CD4-positive, alpha-beta T cell treated with Interleukin-4 for 1 hour (primary cell): ENCODE measurements at places on chromosomes 7 and 10.
A peak's percentile ranks its signal among the peaks of the same experiment; 100 is the strongest.

DNA sequence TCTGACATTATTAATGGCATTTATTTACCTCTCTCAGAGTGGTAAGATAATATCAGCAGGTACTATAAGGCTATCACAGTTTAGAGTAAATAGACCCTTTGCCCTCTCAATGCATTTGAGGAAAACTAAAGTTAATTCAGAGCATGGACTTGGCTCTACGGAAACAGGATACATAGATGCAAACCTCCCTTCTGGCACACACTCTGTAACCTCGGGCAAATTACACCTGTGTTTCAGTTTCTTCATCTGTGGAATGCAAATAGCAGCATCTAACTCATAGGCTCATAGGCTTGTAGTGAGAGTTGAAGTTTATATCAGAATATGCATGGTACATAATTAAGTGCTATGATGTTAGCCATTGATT, 5.6 kb downstream of the RAPGEF5 start:
- DNase-seq = no peak

GRCh38 chr7:44977304-44977958, 1.4 kb downstream of the MYO1G start:
- DNase-seq = peak; percentile 87

DNA sequence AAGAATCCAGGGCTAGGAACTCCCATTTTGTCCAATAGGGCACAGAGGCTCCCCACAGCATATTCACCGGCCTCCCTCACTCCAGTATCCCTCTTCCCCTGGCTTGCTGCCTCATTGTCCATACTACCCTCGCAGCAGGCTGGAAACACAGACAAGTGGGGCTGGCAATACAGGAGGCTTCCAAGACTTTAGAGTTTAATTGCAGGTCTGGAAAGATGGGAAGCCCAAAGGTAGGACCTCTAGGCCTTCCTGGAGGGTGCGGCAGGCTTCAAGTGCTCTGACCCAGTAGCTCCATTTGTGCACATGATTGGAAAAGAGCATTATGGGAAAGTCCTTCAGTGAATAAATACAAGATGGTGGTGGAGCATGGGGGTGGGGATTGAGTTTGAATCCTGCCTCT, 166.7 kb downstream of the EVX1 start:
- no peak for DNase-seq

- DNase-seq = no peak
Observed at GRCh38 chr7:81638198-81638597, 131.6 kb downstream of the HGF start.

- DNase-seq = peak; percentile 4
Observed at GRCh38 chr10:92268748-92269147, 22.1 kb downstream of the CPEB3 start.

GRCh38 chr7:50409856-50410745, 40.0 kb downstream of the FIGNL1 start:
- peak; percentile 55 for DNase-seq

GRCh38 chr7:41029072-41029499, 673.8 kb downstream of the INHBA start:
- DNase-seq = no peak

DNA sequence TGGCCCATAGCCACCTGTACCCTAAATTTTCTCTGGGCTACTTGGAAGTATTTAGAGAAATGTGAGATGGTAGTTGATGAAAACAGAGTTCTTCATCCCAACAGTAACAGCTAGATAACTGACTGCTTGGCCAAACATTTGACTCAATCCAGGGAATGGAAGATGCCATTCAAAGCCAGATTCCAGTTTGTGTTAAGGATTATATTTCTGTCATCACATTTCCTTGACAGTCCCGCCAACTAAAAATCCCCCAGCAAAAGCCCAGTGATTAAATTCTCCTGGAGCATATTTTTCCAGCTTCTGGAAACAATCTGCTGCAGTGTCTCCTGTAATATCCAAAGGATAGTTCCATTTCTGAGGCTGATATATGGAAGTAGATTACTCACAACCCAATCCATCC, 45.4 kb upstream of the PTN start:
- no peak for DNase-seq

GRCh38 chr10:58322835-58323209, 12.0 kb upstream of the UBE2D1 start:
- no peak for DNase-seq

- DNase-seq = no peak
Observed at GRCh38 chr10:30494558-30494957, 60.6 kb downstream of the MAP3K8 start.

DNA sequence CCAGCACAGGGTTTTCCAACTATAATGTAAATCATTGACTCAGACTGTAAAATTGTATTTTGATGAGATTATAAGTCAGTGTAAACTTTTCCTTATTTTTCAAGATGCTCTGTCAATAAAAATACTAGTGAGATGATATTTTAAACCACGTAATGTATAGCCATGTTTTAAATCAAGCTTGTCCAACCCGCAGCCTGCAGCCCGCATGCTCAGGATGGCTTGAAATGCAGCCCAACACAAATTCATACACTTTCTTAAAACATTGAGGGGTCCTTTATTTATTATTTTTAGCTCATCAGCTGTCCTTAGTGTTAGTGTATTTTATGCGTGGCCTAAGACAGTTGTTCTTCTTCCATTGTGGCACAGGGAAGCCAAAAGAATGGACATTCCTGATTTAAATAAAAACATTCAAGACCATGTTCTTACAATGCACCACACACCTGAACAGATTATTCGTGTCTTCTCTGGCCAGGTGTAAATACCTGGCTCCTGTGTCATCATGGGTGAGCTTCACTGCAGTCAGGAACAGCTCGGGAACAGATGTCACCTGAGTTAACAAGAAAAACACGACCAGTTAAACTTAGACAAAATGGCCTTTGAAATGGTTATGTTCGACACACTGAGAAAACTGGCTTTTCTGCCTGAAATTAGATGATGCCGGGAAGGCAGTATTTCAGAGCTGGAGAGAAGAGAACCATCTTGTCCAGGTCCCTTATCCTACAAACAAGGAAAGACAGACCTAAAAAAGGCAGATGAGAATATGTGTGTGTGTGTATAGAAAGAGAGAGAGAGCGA, 5.9 kb downstream of the PITRM1 start:
- DNase-seq = no peak

DNA sequence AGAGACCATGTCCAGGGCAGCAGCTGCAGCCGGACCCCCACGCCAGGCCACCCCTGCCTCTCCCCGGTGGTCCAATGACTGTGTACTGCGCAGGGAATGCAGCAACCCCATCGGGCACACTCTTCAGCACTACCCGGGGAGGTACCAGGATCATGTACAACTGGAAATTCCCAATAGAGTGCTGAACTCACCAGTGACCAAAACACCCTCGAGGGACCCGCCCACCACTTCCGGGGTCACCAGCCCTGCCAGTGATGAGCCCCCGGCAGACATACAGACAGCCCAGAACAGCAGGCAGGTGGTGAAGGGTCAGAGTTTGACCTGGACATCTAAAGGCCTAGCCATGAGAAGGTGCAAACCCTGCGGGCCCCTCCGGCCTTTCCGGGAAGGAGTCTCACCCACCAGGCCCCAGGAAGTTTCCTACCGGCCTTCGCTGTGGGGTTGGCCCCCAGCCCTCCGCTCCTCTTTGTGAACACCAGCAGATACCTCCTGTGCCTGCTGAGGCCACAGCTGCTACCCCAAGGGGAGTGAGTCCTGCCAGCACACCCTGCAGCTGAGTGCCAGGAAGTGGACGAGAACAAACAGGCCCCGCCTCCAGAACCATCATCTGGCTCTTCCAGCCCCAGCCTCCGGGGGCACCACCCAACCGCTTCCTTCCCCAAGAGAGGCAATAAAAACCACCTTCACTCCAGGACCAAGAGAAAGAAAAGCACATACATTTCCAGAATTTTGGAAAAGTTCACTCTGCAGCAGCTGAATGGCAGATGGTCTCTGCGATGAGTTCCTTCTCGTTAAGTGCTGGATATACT, 5.0 kb upstream of the ANKRD61 start:
- DNase-seq = peak; percentile 75

DNA sequence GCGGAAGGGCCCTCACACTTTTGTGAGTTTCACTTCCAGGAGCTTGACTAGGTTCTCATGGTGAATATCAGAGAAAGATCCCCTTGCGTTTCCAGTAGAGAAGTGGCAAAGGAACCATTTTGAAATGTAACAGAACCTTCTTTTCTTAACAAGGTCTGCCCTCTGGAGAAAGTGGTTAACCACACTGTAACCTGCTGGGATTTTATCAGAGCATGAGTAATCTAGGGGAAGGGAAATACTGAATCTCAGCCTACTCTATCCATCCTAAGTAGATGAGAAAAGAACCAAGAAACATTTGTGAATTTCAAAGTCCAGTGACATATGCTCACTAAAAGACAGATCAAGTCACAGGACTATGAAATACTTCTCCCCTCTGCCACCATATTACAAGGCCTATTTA, 235.5 kb downstream of the ZEB1 start:
- DNase-seq = no peak

DNA sequence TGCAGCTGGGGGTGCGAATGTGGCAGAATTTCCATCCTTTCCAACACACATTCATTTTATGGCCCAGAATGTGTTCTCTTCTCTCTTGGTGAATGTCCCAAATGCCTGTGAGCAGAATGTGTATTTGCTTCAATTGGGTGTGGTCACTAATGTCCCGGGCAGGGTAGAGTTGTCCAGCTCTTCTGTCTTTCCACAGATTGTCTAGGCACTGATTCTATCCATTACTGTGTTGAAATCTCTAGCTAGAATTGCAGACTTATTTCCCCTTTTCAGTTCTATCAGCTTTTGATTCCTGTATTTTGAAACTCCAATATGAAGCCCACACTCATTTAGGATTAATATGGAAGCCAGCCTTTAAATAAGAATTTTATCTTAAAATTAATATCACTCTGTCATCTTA, 14.0 kb upstream of the AKR1E2 start:
- DNase-seq = no peak

DNA sequence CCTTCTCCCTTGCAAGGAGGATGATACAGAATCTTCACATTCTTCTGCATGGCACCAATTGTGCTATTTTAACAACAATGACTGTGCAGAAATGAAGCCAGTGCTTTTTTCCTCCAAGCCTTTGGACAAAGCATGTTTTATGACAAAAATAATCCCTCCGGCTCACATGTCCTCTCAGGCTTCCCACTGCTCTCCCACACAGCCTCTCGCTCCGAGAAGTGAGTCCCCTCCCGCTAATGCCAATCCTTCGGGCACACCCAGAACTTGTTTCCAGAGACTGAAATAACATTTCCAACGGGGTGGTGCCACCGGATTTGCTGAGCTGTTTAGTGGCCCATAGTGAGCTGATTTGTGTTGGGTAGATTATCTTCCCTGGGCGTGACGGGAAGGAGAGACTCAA, 35.8 kb downstream of the RBM17 start:
- no peak for DNase-seq

DNA sequence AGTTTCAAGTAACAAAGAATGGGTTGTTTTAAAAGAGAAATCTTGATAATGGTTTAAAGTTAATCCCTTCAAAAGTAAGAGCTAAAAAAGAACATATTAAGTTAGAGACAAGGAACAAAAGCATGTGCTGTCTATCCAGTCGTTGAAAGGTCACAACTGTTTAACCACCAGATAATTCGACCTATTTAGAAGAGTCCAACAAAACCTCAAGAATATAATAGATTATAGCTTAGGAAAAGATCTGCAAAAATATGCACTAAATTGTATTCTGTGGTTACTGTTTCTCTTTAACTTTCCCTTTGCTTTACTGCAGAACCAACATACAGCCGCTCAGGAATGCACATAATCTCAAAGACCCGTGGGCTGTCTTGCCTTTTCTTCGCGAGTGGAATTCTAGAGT, 74.9 kb downstream of the PCGF5 start:
- DNase-seq = no peak

- no peak for DNase-seq
Observed at GRCh38 chr7:159038066-159038465, 106.6 kb downstream of the VIPR2 start.

DNA sequence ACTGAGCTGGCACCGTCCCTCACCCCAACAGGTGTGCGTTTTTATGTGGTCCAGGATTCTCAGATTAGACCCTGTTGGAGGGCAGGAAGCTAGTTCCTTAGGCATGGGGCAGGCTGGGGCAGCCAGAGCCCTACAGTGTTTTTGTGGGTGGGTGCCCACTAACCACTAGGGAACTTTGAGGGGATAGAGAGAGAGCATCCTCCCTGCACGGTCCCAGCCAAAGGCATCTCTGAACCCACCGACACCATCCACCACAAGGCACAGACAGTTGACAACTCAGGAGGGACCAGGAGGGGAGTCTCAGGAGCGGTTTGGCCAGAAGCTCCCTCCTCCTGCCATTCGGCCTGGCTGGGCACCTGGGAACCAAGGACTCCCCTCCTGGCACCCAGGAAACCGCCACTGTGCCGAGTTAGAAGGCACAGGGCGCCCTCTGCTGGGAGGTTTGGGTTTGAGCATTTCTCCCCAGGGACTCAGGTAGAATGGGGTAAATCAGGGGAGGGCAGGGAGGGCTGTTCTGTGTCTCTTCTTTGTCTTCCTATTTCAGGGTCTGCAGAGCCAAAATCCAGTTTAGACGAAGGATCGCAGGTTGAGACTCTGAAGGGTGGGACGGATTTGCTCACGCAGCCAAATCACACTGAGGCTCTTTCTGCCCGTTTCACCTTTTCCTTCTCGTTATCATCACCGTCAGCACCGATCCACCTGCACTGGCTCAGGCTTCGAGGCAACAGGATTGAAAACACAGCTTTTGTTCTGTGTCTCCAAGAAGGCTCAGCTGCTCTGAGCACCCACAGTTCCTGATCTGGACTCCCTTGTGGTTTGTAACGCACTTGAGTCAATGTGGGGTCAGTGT, 84.8 kb upstream of the COL13A1 start:
- peak; percentile 38 for DNase-seq

DNA sequence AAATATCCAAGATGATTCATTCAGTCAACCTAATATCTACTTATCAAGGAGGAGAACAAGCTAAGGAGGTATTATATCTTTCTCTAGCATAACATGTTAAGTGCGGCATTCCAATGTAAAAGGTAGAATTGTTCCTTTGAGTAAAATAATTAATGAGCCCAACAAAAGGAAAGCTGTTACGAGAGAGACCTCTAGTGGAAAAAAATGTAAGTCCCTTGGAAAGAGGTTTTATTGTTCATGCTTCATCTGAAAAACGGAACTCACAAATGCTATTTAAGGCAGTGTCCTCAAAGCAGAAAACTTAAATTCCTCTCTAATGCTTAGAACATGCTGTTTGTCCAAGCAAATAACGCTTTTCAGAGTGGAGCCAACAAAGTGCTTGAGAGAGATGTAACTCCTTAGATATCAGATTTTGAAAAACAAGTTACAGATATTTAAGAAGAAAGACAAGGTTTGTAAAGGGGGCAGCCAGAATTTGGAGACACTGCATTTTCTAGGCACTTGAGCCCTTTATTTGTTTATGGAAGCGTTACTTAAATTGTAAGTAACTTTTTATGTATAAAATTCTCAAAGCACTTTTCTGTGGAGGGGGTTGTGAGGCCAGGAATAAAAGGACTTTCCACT, 119.9 kb downstream of the TFEC start:
- DNase-seq = peak; percentile 27

GRCh38 chr7:6074612-6075380, 43.6 kb downstream of the ANKRD61 start:
- DNase-seq = no peak

- DNase-seq = no peak
Observed at GRCh38 chr7:127690806-127691205, 38.8 kb downstream of the SND1 start.

GRCh38 chr7:31175672-31176071, 123.6 kb downstream of the ADCYAP1R1 start:
- DNase-seq = no peak
